Caco-2 (cell line): ENCODE measurements at places on chromosomes 7 and 10.

GRCh38 chr7:131652934-131653333 lies 96.5 kb upstream of the PODXL start:
- peak overlapping the region; percentile 35 for H3K4me3 ChIP-seq
- H3K4me1 ChIP-seq, result peaks cover 57% of the 10 kb centered on the region
- H3K27ac ChIP-seq, result peak overlapping the region; percentile 77
- H3K27me3 ChIP-seq, result no peaks in the 10 kb centered on the region
- H3K36me3 ChIP-seq, result no peaks in the 10 kb centered on the region

- DNase-seq, result no peak
- peak overlapping the region; percentile 29 for H3K27ac ChIP-seq
- peaks cover 1% of the 10 kb centered on the region; the same call in 1 of the 2 replicates for H3K36me3 ChIP-seq
- H3K27me3 ChIP-seq, result no peaks in the 10 kb centered on the region
Observed at GRCh38 chr7:135924302-135924701, 52.9 kb downstream of the MTPN start.

GRCh38 chr10:118106426-118106825 lies 59.7 kb upstream of the RAB11FIP2 start:
- DNase-seq, result peak; percentile 60
- no peaks in the 10 kb centered on the region for H3K4me1 ChIP-seq

DNA sequence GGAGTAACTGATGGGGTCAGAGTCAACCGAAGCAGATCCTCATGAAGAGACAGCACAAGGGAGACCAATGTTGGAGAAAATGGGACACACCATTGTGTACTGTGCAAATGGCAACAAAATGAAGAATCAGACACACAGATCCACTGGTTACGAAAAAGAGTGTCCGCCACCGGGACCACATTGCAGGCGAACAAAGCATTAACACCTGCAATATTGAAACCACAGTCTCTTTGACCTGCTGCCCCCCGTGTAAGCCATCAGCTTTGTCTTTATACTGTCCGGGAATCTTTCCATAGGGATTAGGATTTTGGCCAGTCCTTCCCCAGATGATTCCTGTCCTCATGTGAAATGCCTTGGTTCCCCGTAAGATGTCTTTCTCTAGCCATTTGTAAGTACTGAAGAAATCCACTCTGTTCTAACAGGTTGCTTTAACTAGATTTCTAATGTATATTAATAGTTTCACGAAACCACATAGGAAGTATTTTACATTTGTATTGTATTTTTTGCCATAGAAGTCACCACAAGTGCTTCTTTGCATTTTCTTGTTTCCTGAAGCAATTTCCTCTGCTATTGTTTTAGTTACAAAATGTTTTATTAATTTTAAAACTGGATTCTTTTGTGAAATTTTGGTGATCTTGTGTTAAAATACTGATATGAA lies 140.8 kb upstream of the NFE2L3 start:
- no peaks in the 10 kb centered on the region for H3K36me3 ChIP-seq
- H3K27me3 ChIP-seq, result no peaks in the 10 kb centered on the region
- no peak for DNase-seq
- H3K4me3 ChIP-seq, result no peak overlapping the region
- H3K4me1 ChIP-seq, result peaks cover 19% of the 10 kb centered on the region

GRCh38 chr7:4720225-4720624 lies 38.1 kb downstream of the FOXK1 start:
- H3K27ac ChIP-seq, result no peak overlapping the region
- H3K36me3 ChIP-seq, result no peaks in the 10 kb centered on the region; the same call in 1 of the 2 replicates
- no peaks in the 10 kb centered on the region for H3K4me1 ChIP-seq
- no peak for DNase-seq
- H3K4me3 ChIP-seq, result no peak overlapping the region
- no peaks in the 10 kb centered on the region for H3K27me3 ChIP-seq

- peak overlapping the region; percentile 58 for H3K27ac ChIP-seq
- DNase-seq, result no peak
- no peaks in the 10 kb centered on the region for H3K27me3 ChIP-seq
- peaks cover 43% of the 10 kb centered on the region for H3K4me1 ChIP-seq
- no peaks in the 10 kb centered on the region for H3K36me3 ChIP-seq
- no peak overlapping the region for H3K4me3 ChIP-seq
Observed at GRCh38 chr10:73585327-73585726, 5.8 kb downstream of the USP54 start.

DNA sequence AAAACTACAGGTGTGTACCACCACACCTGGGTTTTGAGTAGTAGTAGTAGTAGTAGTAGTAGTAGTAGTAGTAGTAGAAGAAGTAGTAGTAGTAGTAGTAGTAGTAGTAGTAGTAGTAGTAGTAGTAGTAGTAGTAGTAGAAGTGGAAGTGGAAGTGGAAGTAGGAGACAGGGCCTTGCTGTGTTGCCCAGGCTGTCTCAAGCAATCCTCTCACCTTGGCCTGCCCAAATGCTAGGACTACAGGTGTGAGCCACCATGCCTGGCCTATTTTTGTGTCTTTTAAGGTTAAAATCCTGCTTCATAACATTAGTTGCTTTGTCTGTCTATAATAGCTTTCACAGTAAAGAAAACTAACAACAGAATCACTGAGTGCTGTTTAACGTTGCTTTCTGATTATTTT lies 111.7 kb downstream of the PODXL start:
- H3K27me3 ChIP-seq, result no peaks in the 10 kb centered on the region
- no peak for DNase-seq
- 0 out of 2 replicates have a peak, but pooled peaks cover 1% of the 10 kb centered on the region for H3K36me3 ChIP-seq

DNA sequence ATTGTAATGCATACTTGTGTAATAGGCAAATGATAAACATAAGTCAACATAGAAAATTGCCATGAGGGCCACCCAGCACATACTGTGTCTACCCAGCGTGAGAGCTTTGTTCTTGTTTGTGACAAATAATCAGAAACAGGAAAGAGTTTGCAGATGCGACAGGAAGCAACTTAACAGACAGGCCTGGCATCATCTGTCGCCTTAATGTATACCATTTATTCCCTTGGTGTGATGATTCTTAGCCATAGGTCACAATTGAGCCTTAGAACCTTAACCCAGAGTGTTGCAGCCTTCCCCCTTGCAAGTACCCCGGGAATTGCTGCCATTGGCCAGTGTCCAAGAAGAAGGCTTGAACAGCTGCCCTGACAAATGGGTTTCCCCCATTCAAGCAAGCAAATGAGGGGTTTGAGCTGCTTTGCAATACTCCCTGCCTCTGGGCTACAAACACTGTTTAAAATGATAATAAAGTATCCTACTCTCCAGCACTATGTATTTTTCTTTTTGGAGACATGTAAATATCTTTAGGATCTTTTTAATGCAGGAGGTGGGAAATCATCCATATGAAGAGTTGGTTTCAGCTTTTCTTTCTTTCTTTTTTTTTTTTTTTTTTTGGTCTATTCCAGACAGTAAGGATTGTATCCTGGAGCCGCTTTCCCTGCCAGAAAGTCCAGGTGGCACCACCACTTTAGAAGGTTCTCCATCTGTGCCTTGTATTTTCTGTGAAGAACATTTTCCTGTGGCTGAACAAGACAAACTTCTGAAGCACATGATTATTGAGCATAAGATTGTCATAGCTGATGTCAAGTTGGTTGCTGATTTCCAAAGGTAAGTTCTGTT lies 80.0 kb downstream of the ZNF277 start:
- H3K4me1 ChIP-seq, result no peaks in the 10 kb centered on the region
- H3K27me3 ChIP-seq, result no peaks in the 10 kb centered on the region
- DNase-seq, result no peak
- H3K27ac ChIP-seq, result no peak overlapping the region
- H3K4me3 ChIP-seq, result no peak overlapping the region

DNA sequence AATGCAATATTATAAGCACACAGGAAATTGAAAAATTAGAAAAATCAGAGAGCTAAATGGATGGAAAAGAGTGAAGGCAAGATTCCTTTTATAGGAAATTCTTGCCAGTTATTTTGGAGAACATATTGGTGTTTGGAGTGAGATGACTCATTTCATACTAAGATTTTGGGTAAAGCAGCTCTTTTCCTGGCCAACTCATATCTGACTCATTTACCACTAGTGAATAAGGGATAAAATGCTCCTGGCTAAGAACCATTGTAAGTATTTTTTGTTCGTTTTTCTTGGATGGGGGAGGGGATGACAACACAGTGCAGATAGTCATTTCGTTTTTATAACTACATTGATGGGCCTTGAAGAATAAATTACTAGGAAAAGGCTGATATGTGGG lies 139.3 kb downstream of the TWIST1 start:
- H3K27me3 ChIP-seq, result no peaks in the 10 kb centered on the region
- no peak for DNase-seq
- H3K36me3 ChIP-seq, result no peaks in the 10 kb centered on the region
- no peak overlapping the region for H3K27ac ChIP-seq
- H3K4me3 ChIP-seq, result no peak overlapping the region
- H3K4me1 ChIP-seq, result no peaks in the 10 kb centered on the region

GRCh38 chr10:28984431-28984830 lies 304.4 kb upstream of the LYZL1 start:
- no peaks in the 10 kb centered on the region for H3K27me3 ChIP-seq
- H3K4me1 ChIP-seq, result peaks cover 10% of the 10 kb centered on the region; the same call in 1 of the 2 replicates
- peak; percentile 36 for DNase-seq
- H3K36me3 ChIP-seq, result no peaks in the 10 kb centered on the region
- H3K27ac ChIP-seq, result peak overlapping the region; percentile 3
- H3K4me3 ChIP-seq, result no peak overlapping the region

GRCh38 chr7:18780266-18780665 lies 284.7 kb downstream of the HDAC9 start:
- H3K27me3 ChIP-seq, result no peaks in the 10 kb centered on the region
- no peak overlapping the region for H3K4me3 ChIP-seq
- H3K36me3 ChIP-seq, result no peaks in the 10 kb centered on the region
- no peaks in the 10 kb centered on the region for H3K4me1 ChIP-seq

- DNase-seq, result no peak
- no peak overlapping the region for H3K27ac ChIP-seq
- no peak overlapping the region for H3K4me3 ChIP-seq
- H3K27me3 ChIP-seq, result no peaks in the 10 kb centered on the region; the same call in 1 of the 2 replicates
Observed at GRCh38 chr7:122013065-122013464, 131.0 kb downstream of the AASS start.

GRCh38 chr10:6398399-6398798 lies 181.7 kb downstream of the PRKCQ start:
- H3K27ac ChIP-seq, result no peak overlapping the region
- no peaks in the 10 kb centered on the region for H3K36me3 ChIP-seq
- no peak for DNase-seq
- no peaks in the 10 kb centered on the region for H3K27me3 ChIP-seq
- H3K4me1 ChIP-seq, result 0 out of 2 replicates have a peak, but pooled peaks cover 8% of the 10 kb centered on the region
